ENCODE measurements at places on chromosomes 6 and 20. TPM values are rescaled to one million over a fixed set of nuclear protein-coding genes. Genes with fewer than 3 reads are reported as not detected.

DNA sequence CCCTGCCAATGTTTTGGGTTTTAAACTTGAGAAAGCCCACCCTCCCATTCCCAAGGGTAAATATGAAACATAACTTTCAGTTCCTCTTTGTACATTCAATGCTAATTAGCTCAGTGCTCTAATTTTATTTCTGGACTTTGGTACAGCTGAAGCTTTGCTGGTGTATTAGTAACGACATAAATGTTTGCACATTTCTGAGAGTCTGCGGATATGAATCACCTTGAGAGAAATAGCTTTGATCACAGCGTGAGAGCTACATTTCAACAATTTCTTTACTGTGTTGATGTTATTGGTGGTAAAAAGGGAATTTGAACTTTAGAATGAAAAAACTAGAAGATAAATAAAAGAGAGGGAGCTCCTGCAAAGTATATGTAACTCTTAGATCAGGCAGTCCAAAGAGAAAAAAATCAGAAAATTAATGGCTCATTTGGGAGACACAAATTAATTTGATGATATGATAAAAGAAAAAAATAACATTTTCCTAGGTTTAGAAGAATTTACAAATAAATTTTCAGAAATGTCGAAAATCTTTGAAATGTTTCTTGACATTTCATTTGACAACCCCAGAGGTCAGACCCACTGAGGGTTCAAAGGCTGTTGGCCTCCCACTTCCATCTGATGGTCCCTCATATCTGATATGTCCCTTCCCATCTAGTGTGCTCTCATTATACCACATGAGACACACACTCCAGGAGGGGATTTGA, 38.5 kb upstream of the CAP2 start:
- no peak for DNase-seq

GRCh38 chr6:150486048-150486447, 113.6 kb upstream of the PLEKHG1 start:
- DNase-seq: no peak

GRCh38 chr6:36840432-36841403, 1.5 kb upstream of the CPNE5 start:
- no peak for DNase-seq

DNA sequence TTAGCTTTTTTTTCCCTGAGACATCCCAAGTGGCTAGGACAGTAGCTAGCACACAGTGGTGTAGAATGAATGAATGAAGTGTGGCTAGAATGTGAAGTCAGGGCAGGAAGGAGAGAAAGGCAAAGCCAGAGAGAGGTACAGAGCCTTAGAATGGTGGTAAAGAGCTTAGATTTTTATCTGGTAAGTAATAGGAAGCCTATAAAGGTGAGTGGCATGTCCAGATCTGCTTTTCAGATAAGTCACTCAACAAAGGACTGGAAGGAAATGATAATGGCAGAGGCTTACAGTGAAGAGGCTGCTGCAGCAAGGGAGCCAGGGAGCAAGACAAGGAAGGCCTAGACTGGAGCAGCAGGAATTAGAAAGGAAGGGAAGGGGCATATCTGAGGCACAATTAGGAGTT, 96.0 kb upstream of the PRDM1 start:
- no peak for DNase-seq

GRCh38 chr6:120410586-120410985, 923.7 kb downstream of the TBC1D32 start:
- no peak for DNase-seq

DNA sequence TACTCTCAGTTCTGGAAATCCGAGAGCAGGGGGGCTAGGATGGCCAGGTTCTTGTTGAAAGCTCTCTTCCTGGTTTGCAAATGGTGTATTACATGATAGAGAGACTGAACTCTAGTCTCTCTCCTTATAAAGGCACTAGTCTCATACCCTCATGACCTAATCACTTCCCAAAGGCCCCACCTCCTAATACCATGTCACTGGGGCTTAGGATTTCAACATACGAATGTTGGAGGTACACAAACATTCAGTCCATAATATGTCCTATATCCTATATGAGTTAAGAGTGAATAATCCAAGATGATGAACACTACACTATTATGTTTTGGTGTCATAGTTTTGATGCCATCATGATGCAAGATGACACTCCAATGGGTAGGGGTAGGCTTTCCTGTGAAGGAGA, 20.0 kb upstream of the TXLNB start:
- no peak for DNase-seq

GRCh38 chr6:112153926-112154607, 66.7 kb downstream of the FAM229B start:
- no peak for DNase-seq

GRCh38 chr6:158559338-158559894, 475 bp upstream of the TMEM181 start:
- no peak for DNase-seq

GRCh38 chr6:28648035-28648877, 122.6 kb downstream of the GPX5 start:
- peak; percentile 74 for DNase-seq

DNA sequence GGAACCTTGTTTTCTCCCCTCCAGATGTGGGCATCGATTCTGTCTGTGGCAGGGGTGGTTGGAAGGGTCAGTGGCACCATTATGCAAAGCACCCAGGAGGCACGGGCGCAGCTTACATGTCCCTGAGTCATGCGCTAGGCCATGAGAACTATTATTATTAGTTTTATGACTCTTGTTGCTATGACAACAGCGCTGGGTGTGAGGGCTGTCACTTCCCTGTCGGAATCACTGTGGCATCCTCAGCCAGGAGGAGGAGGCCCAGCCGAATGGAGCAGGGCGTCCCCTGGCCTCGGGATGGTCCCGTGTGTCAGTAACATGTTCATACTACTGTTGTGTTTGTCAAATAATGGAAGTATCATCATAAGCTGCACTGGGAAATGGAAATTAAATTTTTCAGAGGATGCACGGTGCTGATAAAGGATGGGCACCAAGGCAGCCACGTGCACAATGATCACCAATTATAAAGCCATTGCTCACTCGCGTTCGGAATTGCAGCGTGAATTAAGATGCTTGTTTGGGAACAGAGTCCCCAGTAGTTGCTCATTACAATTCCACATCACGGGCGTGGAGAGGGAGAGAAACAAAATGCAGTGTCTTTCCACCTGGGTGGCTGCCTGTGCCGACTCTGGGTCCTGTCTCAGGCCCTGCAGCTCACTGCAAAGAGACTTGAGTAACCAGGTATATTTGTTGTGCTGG, 247.9 kb downstream of the CDH4 start:
- no peak for DNase-seq

Gene ABHD16B
- total RNA-seq: not detected

Gene TAGAP
- total RNA-seq: not detected
